CD4-positive, alpha-beta T cell treated with Interferon alpha-2 for 1 hour (primary cell): ENCODE measurements at places on chromosomes 12 and 14.
A peak's percentile ranks its signal among the peaks of the same experiment; 100 is the strongest.

GRCh38 chr14:37232907-37233481 is 35.3 kb downstream of the MIPOL1 start:
- no peak for DNase-seq

DNA sequence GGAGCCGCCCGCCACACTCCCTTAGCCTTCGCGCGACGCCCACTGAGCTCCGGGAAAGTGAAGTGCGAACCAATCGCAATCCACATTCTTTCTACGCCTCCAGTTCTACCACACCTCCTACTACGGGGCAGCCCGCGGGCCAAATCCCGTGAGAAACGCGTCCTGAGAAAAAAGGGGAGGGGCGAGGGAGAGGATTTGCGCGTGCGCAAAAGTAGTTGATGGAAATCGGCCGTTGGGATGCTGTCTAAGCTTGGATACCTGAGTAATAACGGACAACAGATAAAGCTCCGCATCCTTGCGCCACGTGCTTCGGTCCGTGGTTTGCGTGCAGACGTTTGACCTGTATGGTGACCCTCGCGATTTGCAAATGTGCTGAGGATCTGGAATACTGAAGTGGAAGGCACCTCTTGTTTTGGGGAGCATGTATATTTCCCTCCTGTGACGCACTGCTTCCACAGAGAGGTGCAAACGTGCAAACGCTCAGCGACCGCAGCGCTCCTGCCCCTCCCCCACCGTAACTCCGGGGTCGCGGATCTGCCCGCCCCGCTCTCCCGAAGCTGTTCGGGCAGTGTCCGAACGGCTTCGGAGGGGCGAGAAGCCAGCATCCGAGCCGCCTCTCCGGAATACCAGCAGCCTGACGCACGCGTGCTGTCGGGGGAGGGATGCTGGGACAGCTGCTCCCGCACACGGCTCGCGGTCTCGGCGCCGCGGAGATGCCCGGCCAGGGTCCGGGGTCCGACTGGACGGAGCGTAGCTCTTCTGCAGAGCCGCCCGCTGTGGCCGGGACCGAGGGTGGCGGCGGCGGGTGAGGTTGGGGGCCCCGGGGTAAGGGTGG is at the start of the genes FAM216A and GPN3:
Gene FAM216A (plus strand): TSS at position 632 of the 835 bp plus-strand sequence. CDS start 31 bp downstream, at position 663.
Gene GPN3 (minus strand): TSS at position 44 of the 835 bp plus-strand sequence. CDS start 54 bp downstream, outside the sequence.
- peak; percentile 95 for DNase-seq

DNA sequence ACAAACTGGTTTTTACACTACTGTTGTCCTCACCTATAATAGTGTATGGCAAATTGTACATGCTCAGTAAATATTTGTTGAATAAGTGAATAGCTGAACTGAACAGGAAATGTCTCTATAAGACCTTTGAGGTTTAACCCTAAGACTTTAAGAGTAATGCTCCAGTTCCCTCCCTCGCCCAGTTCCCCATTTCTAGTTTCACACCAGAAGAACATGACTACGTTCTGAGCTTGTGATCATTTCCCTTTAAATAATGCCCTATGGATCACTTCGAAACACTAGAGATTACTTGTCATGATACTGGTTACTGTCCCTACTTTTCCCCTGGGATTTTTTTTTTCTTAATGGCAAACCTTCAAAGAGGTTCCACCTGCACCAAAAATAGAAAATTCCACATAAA is 69.3 kb downstream of the PRKD1 start:
- no peak for DNase-seq

GRCh38 chr14:69259527-69260189 is at the start of gene GALNT16:
TSS of gene GALNT16 (plus strand) at chr14:69260158. CDS start at chr14:69260291, 133 bp downstream.
- no peak for DNase-seq

DNA sequence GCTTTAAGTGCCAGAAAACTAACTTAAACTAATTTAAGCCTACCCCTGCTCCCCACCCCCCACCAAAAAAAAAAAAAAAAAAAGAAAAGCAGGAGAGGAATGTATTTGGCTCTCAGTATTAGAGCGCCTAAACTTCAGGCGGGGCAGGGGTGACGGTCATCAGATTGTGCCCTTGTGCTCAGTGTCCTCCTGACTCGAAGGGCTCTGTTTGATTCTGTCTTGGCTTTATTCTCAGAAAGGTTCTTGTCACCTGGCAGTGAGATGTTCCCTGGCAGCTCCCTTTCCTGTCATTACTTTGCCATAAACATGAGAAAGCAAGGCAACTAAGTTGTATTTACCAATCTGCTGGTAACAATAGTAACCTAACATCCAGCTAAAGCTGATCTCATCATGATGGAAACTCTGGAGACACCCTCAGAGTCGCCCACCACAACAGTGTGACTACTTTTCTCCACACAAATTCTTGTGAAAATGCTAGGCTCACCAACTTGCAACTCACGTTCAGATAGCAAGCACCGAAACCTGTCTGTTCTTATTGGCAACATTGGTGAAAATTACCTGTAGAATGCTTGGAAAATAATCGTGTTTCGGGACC is 39.0 kb upstream of the WNK1 start:
- DNase-seq, result no peak

- DNase-seq, result no peak
Observed at GRCh38 chr12:110694330-110694901, 5.5 kb upstream of the HVCN1 start.

DNA sequence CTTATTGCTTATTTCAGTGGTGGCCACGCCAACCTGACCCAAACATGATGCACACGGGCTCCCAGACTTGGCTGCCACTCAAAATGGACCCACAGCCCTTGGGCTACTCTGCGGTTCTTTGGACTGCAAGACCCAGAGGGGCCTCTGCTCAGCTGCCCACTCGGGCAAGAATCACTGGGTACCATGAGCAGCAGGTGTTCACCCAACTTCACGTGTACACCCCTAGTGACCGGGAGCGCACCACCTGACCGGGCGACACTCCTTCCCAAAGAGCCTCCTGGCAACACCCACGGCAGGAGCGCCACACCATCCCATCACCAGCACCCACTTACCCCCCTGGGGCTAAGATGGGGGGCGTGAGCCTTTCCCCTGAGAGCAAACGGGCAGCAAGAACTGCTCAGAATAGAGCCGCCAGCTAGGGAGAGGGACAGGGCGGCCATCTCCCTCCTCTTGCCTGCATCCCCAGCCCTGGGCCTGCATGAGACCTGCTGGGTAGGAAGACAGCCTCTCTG is 32.0 kb downstream of the CCNK start:
- DNase-seq, result no peak

DNA sequence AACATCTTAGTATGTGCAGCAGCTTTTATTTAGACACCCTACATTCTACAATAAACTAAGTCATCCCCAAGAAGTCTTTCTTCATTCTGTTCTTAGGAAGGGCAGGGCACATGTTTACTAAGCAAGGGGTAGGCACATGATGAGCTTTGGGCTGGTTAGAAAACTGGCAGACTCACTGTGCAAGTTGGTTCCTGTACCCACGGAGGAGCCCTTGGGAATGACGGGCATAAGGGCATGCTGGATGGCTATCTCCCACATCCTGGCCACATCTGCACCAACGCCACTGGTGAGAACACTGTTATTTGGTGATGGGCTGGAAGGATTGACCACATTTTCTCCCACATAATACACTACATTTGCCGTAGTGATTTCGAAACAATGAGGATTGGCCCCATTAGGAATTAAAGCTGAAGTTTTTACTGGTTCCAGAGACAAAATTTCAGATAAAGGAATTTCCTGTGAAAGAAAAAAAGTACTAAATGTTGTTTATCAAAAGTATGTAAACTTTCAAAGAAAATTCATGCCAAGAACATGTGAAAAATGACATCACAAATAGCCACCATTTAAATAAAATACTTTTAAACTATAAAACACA is 297.0 kb downstream of the PRKD1 start:
- no peak for DNase-seq

GRCh38 chr12:126507231-126507630 is 1442.0 kb downstream of the AACS start:
- DNase-seq, result no peak

- DNase-seq, result no peak
Observed at GRCh38 chr12:123787466-123787865, 25.4 kb downstream of the DNAH10 start.

- no peak for DNase-seq
Observed at GRCh38 chr12:111692575-111693210, 6.8 kb downstream of the ACAD10 start.

GRCh38 chr12:51949342-51950030 is 2.0 kb upstream of the ACVR1B start:
- DNase-seq, result no peak

DNA sequence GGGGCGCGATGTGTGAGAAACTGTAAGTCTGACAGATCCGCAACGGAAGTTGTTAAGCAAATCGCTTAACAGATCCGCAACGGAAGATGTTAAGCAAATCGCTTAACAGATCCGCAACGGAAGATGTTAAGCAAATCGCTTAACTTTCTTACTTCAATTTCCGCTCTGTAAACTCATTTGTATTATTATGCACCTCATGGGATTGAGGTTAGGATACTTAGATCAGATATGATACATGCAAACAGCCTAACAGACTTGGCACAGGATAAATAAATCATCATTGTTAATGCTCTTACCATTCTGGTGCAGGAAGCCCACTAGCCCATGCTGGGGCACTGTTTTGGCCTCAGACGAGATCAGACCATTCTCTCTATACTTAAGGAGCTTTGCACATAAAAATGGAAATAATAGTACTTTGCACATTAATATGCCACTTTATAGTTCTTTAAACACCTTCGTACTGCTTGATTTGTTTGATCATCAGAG is 399 bp downstream of the NCAPD2 start:
- DNase-seq, result no peak

DNA sequence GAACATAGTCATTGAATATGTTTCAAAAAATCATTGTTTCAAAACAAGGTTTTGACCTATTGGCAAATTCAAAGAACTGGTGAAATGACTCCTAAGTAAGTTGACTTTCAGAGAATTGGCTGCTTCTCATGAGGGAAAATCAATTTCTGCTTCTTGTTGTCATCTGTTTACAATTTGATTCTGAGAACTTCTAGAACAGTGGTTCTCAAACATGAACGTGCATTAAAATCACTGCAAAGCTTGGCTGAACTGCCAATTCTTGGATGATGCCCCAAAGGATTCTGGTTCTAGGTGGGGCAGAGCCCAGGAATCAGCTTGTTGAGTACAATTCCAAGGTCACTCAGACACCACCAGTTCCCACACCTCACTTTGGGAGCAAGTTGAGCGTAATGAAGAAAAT is 83.9 kb downstream of the ZFP36L1 start:
- DNase-seq, result no peak

DNA sequence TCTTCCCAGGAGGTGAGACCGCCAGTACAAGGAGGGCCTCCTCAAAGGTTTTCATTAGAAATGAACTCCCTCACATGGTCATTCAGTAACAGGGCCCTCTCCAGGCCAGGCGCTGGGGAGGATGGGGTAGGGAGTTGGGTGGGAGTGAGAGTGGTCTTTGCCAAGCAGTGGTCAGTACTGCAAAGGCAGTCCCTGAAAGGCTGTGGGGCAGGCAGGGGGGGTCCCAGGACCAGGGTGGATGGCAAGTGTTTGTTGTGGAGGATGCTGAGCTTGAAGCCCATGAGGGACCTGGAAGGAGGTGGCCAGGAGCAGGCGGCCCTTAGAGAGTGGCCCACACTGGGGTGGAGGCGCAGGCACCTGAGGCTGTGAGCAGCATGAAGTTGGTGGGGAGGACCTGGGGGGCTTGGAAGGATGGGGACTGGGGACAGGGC is 26.1 kb downstream of the CEP170B start:
- DNase-seq, result no peak

DNA sequence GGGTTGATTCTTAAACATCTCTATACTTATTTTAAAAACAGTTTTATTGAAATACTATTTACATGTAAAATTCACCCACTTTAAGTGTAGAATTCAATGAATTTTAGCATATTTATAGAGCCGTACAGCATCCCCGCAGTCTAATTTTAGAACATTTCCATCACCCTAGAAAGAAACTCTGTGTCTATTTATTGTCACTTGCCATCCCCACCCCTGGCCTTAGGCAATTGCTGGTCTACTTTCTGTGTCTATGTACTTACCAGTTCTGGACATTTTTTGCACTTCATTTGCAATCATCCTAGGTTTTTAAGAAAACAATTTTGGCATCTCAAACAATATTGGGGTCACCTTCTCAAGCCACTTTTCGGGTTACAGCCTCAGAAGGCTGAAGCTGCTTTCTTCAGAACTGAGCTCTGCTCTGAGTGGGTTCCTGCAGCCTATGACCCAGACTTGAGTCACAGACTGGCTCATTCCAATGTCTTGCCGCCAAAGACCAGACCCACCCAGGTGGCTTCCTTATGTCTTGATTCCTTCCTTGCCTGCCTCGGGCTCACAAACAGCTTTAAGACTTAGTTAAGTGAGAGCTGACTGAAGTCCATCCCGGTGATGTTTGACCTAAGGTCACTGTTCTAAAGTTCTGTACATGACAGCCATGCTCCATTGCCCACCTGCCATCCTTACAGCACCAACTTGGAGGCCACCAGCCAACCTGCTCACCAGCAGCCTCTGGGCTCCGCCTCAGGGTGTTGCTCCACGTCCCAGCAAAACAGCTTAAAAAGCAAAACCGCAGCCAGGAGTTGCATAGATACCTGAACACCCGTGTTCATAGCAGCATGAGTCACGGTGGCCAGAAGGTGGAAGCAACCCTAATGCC is 131.5 kb downstream of the CHST11 start:
- DNase-seq, result no peak

DNA sequence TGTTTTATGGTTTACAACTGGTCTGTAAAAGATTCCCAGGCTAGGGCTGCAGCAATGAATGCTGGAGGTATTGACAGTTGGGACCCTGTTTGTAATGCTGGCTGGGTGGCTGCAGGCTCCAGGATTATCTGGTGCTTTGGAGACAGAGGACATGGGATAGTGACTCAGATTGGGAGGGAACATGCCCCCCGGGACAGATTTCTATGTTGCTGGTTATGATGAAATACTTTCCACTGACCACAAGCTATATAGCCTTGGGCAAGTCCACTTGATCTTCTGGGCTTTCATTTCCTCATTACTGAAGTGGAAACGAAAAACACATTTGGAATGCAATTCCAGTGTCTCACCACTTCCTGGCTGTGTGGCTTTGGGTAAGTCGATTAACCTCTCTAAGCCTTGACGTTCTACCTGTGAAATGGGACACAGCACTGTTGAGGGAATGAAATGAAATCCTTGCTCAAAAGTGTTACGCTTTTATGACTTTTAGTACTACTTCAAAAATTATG is 6.3 kb upstream of the TPCN1 start:
- DNase-seq, result peak; percentile 41

DNA sequence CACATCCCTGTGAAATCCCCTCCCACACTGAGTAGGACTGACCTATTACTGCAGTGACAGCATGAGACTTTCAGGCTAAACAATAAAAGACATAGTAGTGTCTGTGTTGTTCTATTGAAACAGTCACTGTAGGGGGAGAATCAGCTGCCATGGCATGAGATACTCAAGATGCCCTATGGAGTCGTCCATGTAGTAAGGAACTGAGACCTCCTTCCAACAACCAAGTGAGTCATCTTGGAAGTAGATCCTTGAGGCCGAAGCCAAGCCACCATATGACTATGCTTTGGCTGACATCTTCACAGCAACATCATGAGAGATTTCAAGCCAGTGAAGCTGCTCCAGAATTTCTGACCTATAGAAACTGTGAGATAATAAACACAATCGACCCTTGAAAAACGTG is 12.1 kb upstream of the LRP6 start:
- no peak for DNase-seq

GRCh38 chr12:50615907-50616296 is 111.1 kb downstream of the DIP2B start:
- no peak for DNase-seq
